ENCODE measurements at places on chromosomes 11 and 22.
A peak's percentile ranks its signal among the peaks of the same experiment; 100 is the strongest.

DNA sequence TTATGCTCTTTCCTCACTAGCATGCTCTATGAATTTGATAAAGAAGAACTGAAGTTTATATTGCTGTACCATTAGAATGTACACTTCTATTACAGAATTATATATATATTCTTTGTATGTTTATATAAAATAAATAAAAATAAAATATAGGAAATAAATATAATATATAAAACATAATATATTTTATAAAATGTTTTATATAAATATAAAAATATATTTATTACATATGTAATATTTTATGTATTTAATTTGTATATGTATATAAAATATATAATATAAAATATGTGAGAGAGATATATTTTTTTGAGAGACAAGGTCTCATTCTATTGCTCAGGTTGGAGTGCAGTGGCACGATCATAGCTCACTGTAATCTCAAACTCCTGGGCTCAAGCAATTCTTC is 18.3 kb upstream of the RTCB start:
- DNase-seq = no peak

DNA sequence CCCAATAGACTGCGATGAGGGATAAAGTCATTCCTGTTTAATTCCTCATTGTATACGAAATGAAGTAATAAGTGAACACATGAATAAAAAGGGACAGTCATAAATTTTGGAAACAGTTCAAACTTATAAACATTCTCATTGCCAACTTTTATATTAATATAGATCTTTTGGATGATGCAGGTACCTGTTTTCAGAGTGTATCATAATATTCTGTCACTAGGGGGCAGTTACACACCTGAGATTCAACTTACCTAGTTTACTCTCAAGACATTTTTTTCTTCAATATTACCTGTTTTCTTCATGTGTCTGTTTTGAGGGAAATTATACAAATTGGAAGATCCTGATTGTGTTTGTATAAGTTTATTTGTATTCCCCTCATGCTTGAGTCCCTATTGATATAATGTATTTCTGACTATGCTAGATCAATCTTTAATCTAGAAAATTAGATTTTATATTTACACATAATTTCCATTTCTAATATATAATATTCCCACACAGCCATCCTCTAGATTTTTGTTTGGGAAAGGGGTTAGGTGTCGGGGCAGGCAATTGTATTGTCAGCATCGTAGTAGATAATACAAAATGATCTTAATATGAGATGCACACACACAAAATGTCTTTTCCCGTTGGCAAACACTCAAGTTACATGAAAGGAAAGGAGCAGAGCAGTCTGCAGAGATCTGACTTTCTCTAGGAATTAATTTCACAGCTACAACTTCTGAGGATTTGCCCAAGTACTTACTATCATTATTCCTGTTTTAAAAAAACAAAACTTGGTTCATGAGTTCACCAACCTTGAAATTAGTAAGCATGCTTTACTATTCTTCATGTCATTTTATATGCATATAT is 18.4 kb downstream of the FDX1 start:
- peak; percentile 54 for DNase-seq

DNA sequence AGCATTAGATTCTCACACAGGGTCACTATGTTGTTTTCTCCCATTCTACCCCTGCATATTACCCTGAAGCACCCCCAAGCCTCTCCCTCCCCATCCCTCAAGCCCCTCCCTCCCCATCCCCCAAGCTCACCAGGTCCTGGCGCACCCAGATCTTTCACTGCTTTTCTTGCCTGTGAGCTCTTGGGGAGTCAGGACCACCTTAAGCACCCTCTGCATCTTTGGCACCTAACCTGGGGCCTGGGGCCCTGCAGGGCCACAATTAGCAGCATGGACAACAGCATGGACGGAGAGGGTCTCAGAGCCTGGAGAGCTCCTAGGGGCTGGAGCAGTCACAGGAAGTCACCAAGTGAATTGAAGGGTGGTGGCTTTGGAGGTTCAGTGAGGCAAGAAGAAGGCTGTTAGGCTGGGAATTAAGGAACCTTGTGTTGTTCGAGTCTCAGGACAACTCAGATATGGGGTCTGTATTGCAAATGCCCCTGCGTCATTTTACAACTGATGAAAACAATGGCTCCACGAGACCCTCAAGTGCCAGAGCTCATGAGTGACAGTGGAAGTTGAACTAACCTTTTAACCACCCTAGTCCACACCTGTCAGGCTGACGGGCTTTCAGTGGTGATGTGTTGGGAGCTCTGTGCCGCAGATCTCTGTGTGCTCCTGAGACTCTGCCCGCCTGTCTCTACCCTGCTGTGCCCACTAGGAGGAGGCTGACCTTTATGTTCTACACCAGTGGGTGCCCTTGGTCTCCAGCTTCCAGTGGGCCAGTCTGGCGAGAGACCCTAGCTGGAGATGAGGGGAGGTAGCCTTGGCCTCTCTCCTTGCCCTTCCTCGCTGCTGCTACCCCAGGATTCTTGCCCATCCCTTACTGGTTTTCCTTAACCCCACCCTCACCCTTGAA is 111.3 kb upstream of the OR4B1 start:
- no peak for DNase-seq

GRCh38 chr22:22156716-22157347 is 87.8 kb upstream of the VPREB1 start:
- peak; percentile 83 for DNase-seq

DNA sequence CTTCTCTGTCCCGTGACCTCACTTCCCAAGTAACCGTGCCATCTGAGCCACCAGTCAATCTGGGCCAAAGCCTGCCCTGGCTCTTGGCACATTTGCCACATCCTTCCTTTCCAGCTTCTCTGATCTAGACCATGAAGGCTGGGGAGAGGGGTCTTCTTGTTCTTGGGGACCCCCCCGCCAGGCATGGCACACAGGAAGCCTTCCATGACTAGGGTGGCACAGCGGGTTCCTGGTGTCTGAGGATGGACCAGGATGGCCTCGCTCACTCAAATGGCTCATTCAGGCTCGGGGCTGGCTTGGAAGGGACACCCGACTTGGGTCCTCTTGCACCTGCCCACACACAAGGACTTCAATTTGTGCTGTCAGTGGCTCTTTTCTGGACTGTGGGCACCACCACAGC is 121.3 kb downstream of the BCR start:
- no peak for DNase-seq

DNA sequence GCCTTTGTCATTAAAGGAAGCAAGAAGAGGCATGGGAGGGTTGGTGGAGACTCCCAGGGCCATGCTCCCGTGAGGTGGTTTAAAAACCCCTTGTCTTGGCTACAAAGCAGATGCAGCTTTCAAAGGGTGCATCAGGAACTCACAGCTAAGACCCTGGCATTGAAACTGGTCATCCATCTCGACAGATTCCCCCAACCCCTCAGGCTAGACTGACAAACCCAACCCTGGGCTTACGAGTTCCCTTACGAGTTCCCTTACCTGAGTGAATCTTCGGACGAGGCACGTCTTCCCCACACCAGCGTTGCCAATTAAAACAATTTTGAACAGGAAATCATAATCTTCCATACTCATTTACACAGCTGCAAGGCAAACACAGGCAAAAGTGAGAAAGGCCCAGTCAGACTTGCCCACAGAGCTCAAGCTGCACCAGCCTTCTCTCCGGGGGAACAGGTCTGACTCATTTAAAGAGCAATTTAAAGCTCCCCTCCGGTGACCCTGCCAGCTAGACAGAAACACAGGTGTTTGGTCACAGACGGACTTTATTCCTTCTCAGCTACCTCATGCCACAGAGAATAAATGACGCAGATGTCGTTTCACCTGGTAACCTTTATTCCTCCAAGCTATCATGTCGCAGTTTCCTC is 74.6 kb downstream of the RAB30 start:
- DNase-seq = peak; percentile 74

GRCh38 chr22:34743110-34743751 is 322.7 kb upstream of the ISX start:
- DNase-seq = no peak

DNA sequence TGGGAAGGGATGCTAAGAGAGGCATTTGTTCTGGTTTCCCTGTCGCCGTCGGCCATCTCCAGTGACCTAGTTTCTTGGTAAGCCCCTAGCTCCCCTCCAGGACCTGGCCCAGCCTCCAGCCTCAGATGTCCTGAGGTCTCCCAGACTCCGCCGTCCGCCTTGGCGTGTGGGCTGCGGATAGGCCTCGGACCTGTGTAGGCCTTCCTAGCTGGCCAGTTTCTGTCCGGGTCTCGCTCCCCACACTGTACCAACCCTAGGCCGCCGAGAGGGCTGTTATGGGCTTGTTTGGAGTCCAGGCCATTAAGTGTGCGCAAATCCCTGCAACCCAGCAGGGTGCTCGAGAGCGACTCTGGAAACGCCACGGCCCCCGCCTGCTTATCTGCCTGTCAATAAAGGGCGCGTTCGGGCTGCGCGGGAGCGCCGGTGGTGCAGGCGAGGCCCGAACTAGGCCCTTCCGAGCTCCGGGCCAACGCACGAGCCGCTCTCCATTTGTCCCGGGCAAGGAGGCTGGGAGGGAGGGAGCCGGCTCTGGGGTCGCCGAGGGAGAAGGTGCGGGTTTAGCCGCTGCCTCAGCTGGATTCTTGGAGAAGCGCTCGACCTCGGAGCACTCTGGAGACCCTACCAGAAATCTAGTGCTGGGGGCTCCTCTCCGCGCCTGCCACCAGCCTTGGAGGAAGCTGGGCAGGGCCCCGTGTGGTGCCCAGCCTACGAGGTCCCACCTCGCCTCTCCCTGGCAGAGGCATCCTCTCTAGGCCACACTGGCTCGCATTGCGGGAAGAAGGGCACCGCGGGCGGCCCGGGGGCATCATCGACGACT is 8.7 kb upstream of the PAX6 start:
- DNase-seq = no peak

DNA sequence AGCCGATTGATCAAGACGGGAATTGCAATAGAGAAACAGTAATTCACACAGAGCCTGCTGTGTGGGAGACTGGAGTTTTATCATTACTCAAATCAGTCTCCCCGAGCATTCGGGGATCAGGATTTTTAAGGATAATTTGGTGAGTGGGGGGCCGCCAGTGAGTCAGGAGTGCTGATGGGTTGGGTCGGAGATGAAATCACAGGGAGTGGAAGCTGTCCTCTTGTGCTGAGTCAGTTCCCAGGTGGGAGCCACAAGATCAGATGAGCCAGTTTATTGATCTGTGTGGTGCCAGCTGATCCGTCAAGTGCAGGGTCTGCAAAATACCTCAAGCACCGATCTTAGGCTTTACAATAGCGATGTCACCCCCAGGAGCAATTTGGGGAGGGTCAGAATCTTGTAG is 15.5 kb downstream of the MTFP1 start:
- no peak for DNase-seq

GRCh38 chr22:45580726-45581381 is 78.2 kb downstream of the FBLN1 start:
- DNase-seq = no peak

DNA sequence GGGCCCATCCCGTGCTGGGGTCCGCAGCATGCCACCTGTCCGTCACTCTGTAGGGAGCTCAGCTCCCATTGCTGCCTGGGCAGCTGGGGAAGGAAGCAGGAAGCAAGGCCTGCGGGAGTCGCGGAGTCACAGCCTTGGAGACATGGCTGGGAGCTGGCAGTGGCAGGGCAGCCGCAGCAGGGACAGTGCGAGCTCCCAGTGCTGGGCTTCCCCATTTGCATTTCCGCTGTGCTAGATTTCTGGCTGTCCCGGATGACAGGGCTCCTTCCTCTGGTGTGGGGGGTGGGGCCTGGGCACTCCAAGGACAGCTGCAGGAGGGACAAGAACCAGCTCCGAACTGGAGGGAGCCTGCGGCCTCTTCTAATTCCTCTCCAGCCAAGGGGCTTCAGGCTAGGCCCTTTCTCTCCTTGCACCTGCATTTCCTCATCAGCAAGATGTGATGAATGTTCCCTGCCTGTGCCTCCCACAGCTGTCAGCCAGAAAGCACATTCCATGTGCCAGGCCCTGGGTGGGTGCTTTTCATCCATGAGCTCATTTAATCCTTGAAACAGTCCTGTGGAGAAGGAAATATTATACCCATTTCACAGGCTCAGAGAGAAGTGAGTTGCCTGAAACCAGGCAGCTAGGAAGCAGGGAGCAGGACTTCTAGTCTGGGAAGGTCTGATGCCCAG is 48.0 kb downstream of the MYO7A start:
- DNase-seq = no peak

- no peak for DNase-seq
These were observed 147.4 kb downstream of the TRIM29 start for GRCh38 chr11:119990309-119991021.

DNA sequence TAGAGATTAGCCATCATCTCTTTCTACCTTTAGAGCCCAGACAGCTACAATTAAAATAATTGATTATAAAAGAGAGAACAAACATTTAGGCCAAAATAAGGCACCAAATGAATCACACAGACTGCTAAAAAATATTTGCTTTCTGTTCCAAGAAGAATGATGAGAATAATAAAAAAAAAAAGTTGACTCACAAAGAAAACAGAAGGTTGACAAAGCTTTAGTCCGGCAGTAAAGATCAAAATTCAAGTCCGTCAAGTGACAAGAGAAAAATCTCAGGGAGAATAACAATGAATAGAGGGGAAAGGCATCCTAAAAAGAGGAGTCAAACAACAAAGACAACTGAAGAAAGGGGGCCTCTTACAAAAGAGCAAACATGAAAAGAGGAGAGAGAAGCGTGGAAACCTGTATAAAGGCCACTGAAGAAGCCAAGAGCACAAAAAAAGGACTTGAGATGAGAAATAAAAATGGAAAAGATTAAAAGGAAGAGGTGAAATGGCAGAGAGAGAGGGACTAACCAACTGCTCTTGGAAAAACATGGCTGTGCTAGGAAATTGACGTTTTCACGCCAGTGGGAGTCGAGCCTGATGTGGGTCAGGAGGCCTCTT is 910.2 kb downstream of the OPCML start:
- DNase-seq = no peak

GRCh38 chr11:27385245-27385644 is 22.2 kb upstream of the CCDC34 start:
- DNase-seq = peak; percentile 65

DNA sequence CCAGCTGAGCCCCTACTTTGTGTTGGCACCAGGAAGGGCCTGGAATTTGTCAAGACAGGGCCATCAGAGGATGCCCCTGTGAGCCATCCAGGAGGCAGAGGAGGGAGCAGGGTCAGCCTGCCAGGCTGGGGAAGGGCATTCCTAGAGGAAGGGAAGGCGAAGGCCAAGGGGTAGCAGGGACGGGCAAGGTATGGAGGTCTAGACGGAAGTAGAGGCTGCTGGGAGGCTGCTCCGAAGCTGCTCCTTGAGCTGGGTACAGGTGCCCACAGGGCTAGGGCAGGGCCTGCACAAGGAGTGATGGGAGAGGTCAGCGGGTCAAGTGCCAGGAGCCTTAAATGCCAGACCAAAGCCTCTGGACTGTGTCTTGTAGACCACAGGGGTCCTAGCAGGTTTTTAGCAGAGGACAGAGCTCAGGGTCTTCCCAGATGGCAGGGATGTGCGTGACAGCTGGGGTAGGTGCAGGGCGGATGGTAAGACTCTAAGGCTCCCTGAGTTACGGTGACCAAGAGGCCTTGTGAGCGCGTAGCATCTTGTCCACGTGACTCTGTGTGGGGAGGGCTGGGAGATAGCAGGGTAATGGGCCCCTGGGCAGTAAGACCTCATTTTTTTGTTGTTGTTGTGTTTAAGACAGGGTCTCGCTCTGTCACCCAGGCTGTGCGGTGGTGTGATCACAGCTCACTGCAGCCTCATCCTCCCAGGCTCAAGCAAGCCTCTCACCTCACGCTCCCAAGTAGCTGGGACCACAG is 31.7 kb upstream of the CSNK1E start:
- no peak for DNase-seq

GRCh38 chr22:25094579-25094978 is 105.1 kb upstream of the CRYBB3 start:
- no peak for DNase-seq

Measured in epithelial cell of esophagus (primary cell).